ENCODE measurements at places on chromosomes 11 and 22. TPM values are rescaled to one million over a fixed set of nuclear protein-coding genes. Genes with fewer than 3 reads are reported as not detected.

GRCh38 chr11:8105666-8106065, 24.7 kb downstream of the TUB start:
- no peaks in the 10 kb centered on the region for H3K27me3 ChIP-seq
- no peak overlapping the region for H3K4me3 ChIP-seq
- no peak for DNase-seq
- no peaks in the 10 kb centered on the region for H3K36me3 ChIP-seq

- no peaks in the 10 kb centered on the region for H3K36me3 ChIP-seq
- no peaks in the 10 kb centered on the region for H3K4me1 ChIP-seq
- DNase-seq: no peak
- no peak overlapping the region for H3K4me3 ChIP-seq
- H3K27me3 ChIP-seq: peaks cover 28% of the 10 kb centered on the region
Measured at GRCh38 chr22:43783777-43784176, 28.3 kb downstream of the EFCAB6 start.

DNA sequence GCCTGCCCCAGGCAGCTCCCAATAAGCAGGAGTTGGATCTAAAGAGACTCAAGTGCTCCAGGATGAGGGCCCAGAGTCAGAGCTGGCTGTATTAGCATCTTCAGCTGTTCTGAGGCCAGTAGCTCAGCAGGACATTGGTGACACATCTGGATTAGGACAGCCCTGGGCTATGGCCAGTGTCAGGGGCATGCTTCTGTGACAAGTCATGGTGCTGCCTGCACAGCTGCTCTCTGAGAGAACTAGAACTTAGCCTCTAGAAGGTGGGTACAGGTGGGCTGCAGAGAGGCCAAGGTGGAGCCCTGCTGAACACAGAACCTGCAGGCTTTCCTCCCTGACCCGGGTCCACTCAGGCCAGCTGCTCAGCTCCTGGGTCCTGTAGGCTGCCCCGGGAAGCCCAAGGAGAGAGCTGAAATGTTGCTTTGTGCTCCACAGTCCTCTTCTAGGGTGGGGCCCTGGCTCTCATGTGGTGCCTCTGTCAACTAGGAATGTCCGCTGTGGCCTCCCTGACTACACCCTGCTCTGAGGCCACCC, 426.9 kb downstream of the SOX6 start:
- no peaks in the 10 kb centered on the region for H3K4me1 ChIP-seq
- no peak overlapping the region for H3K4me3 ChIP-seq
- H3K36me3 ChIP-seq: no peaks in the 10 kb centered on the region
- no peak overlapping the region for H3K27ac ChIP-seq
- no peaks in the 10 kb centered on the region for H3K27me3 ChIP-seq
- DNase-seq: no peak

NCAM1 gene
- total RNA-seq: not detected

GRCh38 chr11:894575-895201, 15.9 kb downstream of the CHID1 start:
- no peak overlapping the region for H3K27ac ChIP-seq
- H3K36me3 ChIP-seq: no peaks in the 10 kb centered on the region
- H3K4me1 ChIP-seq: no peaks in the 10 kb centered on the region
- DNase-seq: no peak
- H3K27me3 ChIP-seq: no peaks in the 10 kb centered on the region
- H3K4me3 ChIP-seq: no peak overlapping the region

CD3D gene
- 245 TPM for total RNA-seq

LDHAL6A gene
- total RNA-seq: not detected

DNA sequence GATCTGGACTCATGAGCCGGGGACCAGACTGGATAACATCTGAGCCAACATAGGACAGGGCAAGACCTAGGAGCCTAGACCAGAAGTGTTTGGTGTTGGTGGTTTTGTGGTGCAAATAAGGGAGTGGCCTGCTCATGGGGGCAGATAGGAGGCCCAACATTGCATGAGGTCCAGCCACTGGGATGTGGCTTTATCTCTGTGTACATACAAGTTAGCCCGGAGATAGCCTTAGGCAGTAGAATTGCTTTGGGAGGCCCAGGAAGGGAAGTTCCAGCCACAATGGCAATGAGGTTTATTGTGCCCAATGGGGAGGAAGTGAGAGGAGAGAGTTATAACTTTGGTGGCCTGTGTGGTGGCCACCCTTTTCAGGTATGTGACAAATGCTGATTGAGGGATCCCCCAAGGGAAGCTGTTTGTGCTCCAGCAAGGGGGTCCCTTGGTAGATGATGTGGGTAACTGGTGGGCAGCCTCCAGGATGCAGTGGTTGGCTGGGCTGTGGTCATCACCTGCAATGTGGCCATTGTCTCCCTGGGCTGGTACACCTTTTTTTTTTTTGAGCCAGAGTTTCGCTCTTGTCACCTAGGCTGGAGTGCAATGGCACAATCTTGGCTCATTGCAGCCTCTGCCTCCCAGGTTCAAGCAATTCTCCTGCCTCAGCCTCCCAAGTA, 6.4 kb downstream of the LMO2 start:
- H3K4me1 ChIP-seq: no peaks in the 10 kb centered on the region
- H3K27me3 ChIP-seq: peaks cover 88% of the 10 kb centered on the region
- H3K4me3 ChIP-seq: no peak overlapping the region
- DNase-seq: no peak
- no peaks in the 10 kb centered on the region for H3K36me3 ChIP-seq

GRCh38 chr11:95556011-95556341, 233.6 kb downstream of the FAM76B start:
- peak overlapping the region; percentile 71 for H3K4me3 ChIP-seq
- peaks cover 32% of the 10 kb centered on the region for H3K4me1 ChIP-seq

DNA sequence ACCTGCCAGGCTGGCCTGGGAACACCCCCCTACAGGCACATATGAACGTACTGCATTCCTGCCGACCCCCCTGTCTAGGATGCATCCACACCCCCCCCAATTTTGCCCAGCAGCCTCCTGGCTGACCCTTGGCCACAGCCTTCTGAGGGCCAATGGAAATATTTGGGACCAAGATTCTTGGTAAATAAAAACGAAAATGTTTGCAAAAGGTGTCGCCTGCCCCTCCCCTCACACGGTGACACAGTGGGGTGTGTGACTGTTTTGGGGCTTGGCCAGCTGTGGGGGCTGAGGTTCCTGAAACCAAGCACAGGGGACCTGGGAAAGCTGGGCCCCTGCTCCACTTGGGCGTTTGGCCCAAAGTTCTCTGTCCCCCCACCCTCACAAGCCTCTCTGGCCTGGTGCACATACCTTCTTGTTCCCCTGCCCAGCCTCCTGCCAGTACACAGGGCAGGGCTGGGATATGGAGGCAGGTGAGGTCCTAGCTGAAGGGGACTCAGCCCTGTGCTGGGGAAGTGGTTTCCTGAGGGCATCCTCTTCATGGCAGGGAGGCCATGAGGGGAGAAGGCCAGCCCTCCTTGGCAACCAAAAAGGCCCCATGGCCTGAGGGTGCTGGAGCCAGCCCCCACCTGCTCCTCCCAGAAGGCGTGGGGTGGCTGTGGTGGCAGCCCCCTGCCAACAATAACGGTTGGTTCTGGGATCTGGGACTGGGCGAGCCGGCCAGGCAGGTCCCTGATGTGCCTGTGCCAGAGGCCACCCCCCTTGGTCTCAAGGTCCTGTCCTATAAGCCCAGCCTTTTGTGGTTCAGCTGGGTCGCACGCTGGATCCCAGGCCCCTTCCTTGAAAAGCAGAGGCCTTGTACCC, 2.1 kb upstream of the CRACR2B start:
- DNase-seq: no peak
- peaks cover 28% of the 10 kb centered on the region for H3K4me1 ChIP-seq
- no peak overlapping the region for H3K27ac ChIP-seq
- peaks cover 24% of the 10 kb centered on the region for H3K27me3 ChIP-seq

DNA sequence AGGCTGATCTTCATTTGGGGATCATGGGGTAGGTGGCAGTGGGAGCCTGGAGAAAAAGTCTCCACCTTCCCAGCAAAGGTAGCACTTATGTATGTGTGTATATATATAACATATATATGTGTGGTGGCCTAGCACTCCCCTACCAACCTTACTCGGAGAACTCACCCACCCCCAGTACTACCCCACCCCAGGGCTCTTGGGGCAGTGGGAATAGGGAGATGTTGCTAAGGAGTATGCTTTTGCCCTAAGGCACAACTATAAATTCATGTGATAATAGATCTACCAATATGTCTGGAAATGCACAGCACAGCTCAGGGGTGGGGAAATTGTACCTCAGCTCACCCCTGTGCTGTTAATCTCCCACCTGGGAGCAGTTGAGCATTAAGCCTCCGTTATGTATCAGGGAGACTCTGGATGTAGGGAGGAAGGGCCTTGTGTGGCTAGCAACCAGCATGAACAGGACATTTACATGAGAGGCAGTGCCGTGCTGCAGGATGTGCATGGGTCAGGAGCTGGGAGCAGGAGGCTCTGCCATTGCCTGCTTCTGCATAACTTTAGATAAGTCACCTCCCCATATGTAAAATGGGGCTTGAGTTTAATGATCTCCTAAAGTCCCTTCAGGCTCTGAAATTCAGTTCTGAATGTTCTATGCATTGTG, 57.3 kb downstream of the C11orf91 start:
- H3K4me3 ChIP-seq: no peak overlapping the region
- no peaks in the 10 kb centered on the region for H3K4me1 ChIP-seq
- peaks cover 18% of the 10 kb centered on the region for H3K27me3 ChIP-seq
- H3K36me3 ChIP-seq: no peaks in the 10 kb centered on the region

All from activated T-cell treated with anti-CD3 and anti-CD28 coated beads, Interleukin-2, amount 50 U/mL, for 72 hours (primary cell).